HCT116 (cell line): ENCODE measurements at places on chromosomes 5 and 9. TPM values are rescaled to one million over a fixed set of nuclear protein-coding genes. Genes with fewer than 3 reads are reported as not detected.

Gene FBXO4
- 9.0 TPM for total RNA-seq

DNA sequence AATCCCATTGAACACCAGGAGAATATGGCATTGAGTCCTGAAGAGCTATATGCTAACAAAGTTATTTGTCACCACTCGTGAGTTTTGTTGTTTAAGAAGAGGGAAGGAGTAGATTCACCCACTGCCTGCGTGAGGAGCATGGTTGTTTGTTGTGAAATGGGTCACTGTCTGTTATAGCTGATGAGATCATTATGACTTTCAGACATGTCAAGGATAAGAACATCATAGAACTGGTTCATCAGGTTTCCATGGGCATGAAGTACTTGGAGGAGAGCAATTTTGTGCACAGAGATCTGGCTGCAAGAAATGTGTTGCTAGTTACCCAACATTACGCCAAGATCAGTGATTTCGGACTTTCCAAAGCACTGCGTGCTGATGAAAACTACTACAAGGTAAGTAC is 76.9 kb downstream of the SYK start:
- no peak for DNase-seq

Gene ANXA2R
- total RNA-seq, result 0.37 TPM

DNA sequence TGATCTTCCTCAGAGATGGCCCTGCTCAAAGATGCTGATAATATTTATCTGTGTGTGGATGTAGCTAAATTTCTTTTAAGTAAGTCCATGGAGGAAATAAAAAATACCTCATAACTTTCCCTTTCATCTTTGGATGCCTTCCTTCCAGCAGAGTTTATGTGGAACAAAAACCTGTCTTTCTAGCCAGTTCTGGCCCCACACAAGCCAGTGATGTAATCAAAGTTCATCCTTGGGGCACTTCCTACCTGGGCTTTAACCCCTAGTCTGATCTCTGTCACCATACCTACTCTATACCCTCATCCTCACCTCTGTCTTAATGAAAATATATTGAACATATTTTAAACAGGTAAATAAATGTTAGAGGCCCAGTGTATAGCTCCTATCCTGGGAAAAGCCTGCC is 39.8 kb upstream of the RASGRF2 start:
- no peak for DNase-seq

Gene BAAT
- 0.25 TPM for total RNA-seq

DNA sequence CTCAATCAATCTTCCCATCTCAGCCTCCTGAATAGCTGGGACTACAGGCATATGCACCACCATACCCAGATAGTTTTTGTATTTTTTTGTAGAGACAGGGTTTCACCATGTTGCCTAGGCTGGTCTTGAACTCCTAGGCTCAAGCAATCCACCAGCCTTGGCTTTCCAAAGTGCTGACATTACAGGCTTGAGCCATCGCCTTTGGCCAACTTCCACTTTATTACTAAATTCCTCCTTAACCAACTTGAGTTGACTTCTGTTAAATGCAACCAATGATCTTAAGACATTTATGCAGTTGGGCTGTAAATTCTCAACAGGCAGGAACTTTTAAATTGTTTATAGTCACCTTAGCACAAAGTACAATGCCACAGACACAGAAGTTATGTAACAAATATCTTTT is 2.8 kb downstream of the LARS1 start:
- DNase-seq, result no peak

GRCh38 chr5:34867660-34868059 is 28.7 kb downstream of the TTC23L start:
- no peak for DNase-seq
